Fibroblast of the conjunctiva (primary cell): ENCODE measurements at places on chromosomes 11 and 22.

DNA sequence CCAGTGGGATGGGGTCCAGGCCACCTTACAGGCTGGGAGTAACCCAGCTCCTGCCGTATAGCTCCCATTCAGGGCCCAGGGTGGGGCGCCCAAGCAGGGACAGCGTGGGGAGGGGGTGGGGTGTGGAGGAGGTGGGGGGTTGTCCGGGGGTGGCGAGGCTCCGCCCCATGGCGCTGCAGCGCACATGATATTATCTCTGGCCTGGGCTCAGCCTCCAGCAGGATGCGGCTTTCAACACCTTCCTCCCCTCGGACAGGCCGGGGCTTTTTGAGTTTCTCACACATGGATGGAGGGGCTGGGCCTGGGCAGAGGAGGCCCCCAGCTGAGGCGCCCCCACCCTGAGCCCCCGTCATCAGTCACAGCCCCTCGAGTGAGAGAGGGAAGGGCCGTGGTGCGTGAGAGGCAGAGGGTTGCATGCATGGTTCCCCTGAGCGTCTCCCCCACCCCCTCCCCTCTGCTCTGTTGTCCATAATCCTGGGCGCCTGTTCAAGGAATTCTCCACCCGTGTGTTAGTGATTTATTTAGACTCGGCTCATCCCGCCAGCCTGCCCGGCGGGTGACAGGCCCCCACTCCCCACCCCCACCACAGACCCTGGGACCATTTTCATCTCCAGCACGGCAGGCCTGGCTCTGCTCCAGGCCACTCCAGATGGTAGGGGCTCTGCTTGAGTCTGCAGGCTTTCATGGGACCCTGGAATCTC lies 44.9 kb downstream of the WNT11 start:
- DNase-seq: no peak

GRCh38 chr11:2531987-2532703 lies 87.3 kb downstream of the KCNQ1 start:
- DNase-seq: no peak

DNA sequence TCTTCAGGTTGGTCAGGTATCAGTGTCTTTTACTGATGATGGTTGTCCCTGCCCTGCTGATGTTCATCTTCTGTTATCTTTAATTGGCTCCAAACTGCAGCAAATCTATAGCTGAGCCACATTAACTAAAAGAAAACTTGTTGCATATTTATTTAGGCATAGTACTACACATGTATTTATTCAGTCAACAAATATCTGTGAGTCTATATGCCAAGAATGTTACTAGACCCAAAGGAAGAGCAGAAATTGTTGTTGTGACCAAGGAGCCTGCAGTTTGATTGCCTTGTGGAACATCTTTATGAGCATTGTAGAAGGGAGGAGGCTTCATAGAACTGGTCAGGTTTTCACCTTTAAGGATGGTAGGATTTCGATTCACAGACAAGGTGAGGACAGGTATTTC lies 10.1 kb downstream of the BMAL1 start:
- DNase-seq: no peak

GRCh38 chr11:65718964-65719492 lies 1.6 kb downstream of the RNASEH2C start:
- DNase-seq: peak; percentile 10

DNA sequence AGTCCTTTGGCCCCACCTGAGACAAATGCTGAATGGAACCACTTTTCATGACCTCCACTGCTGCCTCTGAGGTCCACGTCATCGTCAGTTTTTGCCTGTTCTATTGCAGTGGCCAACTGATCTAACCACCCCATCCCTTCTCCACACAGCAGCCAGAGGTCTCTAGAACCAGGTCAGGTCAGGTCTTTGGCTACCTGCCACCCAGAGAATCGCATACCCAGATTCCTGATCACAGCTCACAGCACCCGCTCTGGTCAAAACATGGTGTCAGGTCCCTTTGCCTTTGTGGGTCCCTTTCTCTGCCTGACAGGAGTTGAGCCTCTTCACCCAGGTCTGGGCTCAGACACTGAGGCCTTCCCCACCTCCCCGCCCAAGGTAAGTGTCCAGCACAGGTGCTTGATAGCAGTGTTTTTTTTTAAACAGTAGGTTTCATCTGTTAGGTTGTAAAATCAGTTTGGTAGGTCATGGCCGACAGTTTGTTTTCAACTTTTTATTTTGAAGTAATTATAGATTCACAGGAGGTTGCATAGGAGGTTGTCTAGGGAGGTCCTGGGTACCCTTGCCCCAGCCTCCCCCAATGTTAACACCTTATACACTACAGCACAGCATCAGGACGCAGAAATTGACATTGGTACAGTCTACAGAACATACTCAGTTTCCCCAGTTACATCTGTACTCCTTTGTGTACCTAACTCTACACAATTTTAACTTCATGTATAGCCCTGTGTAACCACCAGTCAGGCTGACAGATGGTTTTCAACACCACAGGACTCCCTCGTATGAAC lies 6.9 kb downstream of the C22orf39 start:
- DNase-seq: no peak

DNA sequence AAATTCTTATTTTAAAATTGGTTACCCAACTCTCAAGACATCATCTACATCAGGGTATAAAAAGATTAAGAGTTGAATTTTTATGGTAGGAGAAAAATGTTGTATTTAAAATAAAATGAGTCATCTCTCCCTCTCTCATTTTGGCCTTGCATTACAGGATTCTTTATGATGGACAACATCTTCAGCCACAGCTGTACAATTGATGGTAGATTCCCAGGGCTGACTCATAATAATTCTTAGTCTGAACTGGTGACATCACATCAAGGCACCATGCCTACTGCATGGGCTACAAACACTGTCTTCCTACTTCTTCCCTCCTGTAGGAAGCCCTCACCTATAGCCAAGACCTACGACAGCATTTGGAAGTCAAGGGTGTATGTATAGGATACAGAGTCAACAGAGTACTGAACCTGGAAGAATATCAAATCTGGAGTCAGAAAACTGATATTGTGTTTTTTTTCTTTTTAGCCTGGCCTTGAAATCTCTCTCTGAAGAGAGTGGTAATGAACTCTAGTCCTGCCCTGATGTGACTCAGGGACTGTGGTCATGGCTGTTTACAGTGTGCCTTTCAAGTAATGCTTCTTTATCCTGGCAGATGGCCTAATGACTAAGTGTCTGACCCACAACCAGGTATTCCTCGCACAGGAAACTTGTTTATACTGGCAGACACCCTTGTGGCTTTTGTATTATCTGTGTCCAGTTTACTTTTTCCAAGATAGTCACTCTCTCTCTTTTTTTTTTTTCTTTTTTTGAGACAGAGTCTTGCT lies 32.5 kb downstream of the MRGPRX2 start:
- no peak for DNase-seq

- no peak for DNase-seq
Observed at GRCh38 chr11:36441610-36442208, 68.4 kb downstream of the TRAF6 start.

- DNase-seq: no peak
Observed at GRCh38 chr11:10506008-10506370, 35.0 kb downstream of the RNF141 start.

GRCh38 chr22:20084547-20085413 lies 4.7 kb downstream of the DGCR8 start:
- no peak for DNase-seq

DNA sequence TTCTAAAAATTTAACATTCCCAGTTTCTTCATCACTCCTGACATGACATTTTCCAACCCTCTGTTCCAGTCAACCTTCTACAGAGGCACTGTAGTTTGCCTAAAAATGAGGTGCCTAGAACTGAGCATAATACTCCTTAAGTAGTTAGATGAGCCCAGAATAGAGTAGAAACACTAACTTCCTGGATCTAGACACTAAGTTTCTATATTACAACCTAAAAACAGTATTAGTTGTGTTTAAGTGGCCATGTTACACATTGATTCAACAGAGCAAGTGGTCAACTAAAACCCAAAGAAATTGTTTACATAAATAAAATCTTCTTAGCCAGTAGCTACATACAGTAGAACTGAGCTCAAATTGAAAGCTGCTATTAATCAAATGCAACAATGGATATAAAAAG lies 1.3 kb downstream of the HPS5 start:
- DNase-seq: no peak

- peak; percentile 55 for DNase-seq
Observed at GRCh38 chr11:38791346-38791961, 2193.4 kb upstream of the RAG2 start.

- DNase-seq: peak; percentile 57
Observed at GRCh38 chr22:42169055-42169469, 38.5 kb upstream of the CYP2D6 start.

DNA sequence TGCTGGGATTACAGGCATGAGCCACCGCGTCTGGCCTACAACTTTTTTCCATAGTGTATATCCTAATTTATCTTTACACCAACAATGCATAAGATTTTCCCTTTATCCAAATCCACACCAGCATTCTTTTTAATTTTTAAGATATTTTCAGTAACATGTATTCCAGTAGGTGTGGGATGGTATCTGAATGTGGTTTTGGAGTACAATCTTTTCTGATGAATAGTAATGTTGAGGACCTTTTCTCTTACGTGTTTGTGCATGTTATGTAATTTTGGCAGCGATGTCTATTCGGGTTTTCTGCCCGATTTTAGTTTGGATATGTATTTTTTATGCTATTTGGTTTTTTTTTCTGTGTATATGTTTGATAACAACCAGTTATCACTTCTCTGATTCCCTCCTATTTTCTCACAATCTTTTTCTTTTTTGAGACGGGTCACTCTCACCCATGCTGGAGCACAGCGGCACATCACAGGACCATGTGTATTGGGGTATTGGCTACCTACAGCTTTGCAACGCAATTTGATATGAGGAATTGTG lies 114.6 kb upstream of the GRK3 start:
- no peak for DNase-seq

DNA sequence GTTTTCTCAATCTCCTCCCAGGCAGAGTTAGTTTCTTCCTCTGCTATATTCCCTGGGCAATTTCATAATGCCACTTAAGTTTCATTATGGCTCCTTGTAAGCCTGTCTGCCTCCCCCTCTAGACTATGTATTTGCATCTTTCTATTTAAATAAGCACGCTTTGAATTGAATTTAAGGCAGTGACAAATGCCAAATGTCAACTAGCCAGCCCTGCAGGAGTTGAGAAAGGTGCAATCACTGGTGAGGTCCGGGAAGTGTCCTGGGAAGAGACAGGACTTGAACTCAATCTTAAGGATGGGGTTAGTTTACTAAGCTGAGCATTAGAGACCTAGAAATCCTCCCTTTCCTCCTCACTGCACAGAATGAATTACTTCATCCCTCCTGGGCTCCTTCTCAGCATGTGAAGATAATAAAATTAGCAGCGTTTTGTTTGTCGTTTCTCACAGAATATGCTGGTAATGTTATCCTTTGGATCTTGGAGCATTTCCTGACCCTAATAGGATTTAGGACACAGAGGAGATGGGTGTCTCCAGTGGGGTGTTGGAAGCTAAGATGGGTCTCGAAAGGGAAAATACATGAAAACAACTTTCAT lies 1.6 kb downstream of the TCP11L1 start:
- no peak for DNase-seq

GRCh38 chr11:123180574-123180973 lies 14.5 kb downstream of the CLMP start:
- no peak for DNase-seq

DNA sequence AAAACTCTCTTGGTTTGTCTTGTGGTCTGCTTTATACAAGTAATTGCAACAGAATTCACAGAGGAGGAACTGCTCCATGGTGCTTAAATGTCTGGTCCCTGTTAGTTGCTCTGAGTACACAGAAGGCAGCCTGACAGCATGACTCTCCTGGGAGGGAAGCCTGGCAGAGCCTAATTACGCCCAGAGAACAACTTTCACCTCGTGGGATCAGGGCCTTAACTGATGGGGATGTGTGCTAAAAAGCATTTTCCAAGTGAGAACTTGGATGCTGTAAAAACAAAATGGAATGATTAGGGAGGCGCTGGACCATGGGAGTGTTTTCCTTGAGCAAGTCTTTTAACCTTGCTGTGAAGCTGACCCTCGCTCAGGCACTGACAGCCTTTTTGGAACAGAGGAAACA lies 154.0 kb upstream of the TENM4 start:
- no peak for DNase-seq

GRCh38 chr11:114200351-114201133 lies 95.7 kb upstream of the NNMT start:
- no peak for DNase-seq

GRCh38 chr11:119478711-119479285 lies 55.8 kb upstream of the THY1 start:
- DNase-seq: no peak

- no peak for DNase-seq
Observed at GRCh38 chr22:37762389-37762836, 45.3 kb upstream of the GCAT start.

DNA sequence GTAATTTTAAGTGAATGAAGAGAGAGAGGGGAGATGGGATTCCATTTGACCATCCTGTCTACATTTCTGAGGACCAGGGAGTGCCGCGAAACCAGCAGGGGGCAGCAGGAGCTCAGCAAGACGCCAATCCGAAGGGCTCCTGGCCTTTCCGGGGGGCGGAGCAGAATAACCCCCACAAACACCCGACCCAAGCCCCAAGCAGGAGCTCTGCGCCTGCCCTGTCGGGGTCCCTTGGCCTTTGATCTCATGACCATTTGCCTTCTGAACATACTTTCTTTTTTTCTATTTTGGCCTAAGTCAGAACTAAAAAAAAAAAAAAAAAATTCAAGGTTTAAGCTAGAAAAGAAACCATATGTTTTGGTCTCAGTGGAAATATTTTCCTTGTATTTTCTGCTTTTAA lies 21.9 kb upstream of the SCN2B start:
- peak; percentile 41 for DNase-seq

DNA sequence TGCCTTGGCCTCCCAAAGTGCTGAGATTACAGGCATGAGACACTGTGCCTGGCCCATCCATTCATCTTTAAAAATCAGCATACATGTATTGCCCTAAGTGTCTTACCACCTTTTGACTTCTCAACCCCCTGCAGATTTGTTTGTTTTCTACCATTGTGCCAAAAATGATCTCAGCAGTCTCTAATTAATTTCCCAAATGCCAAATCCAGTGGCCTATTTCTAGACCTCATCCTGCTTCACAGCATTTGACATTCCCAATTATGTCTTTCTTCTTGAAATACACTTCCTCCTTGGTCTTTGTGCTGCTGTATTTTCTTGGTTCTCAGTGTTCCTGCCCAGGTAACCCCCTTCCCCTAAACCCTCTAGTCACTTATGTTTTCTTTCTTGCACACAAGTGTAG lies 46.0 kb upstream of the GRAMD1B start:
- no peak for DNase-seq

DNA sequence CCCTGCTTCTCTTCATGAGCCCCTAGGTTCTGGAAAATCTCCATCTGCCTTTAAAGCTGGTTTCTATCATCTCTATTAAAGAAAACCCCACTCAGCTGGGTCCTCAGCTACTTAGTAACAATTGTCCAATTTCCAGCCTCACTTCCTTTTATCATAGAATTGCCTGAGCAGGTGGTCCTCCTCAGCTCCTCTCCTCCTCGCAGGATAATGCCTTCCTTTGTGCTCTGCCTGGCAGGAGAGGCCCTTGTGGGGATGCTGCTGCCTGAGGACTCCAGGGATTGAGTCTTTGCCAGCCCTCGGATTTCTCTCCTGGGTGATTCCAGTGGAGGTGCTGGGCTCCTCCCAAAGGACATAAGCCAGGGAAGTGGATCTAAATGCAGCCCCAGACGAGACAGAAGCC lies 448.3 kb downstream of the INSC start:
- DNase-seq: no peak

GRCh38 chr11:70109006-70109405 lies 30.9 kb downstream of the ANO1 start:
- no peak for DNase-seq
